Activated B cell treated with CpG ODN at 0.5 μM for 24 hours (primary cell): ENCODE measurements at places on chromosomes 2 and 18.
A peak's percentile ranks its signal among the peaks of the same experiment; 100 is the strongest.

DNA sequence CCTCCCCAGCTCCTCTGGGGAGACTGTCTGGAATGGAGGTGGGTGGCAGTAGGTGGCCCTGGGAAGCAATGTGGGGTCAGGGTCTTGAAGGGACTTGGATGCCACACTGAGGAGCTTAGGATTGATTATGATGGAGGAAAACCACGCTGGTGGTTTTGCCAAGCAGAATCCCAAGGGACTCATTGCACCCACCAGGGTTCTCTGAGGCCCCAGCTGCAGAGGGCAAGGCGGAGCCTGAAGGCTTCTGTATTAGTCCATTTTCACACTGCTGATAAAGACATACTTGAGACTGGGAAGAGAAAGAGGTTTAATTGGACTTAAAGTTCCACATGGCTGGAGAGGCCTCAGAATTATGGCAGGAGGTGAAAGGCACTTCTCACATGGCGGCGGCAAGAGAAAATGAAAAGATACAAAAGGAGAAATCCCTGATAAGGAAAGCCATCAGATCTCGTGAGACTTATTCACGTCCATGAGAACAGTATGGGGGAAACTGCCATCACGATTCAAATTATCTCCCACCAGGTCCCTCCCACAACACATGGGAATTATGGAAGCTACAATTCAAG, 87.2 kb upstream of the YWHAQ start:
- DNase-seq: no peak

GRCh38 chr2:207227062-207227748, 61.5 kb upstream of the KLF7 start:
- no peak for DNase-seq

DNA sequence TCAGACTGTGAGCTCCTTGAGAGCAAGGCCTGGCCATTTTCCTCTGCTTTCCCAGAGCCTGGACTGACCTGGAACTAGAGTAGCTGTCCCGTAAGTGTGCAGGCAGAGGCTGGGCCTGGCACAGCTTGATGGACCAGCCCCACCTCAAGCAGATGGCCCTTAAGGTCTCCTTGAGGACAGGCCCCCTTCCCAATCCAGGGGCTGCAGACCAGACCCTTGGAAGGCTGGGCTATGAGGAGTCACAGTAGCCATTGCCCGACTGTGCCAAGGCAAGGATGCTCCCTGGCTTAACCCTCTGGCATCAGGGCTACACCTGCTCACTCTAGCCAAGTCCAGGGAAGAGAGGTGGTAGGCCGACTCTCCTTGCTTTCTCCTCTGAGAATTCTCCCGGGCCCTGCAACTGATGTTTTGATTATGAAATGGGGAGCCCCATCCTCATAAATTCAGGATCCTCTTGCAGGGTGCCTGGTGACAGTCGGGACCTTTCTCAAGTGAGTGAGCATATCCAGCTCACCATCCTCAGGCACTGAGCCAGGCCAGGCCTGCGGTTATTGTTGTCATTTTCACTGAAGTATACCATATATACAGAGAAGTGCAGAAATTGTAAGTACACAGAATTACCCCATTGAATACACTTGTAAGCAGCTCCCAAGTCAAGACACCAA, 51.7 kb downstream of the DPYSL5 start:
- no peak for DNase-seq

DNA sequence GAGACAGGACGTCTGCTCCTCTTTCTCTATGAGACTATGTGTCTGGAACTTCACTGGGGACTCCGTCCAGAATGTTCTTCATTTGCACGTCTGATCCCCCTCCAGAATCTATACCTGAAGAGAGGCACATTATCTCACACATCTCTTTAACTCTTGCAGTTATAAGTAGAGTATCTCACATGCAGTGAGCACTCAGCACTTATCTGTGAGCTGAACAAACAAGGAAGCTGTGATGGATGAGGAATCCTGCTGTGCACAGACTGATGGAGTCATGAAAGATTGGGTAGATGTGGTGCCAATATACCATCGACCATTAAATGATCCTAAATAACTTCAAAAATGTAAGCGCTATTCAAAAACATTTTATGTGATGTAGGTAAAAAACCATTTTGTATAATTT, 888.3 kb upstream of the CELF4 start:
- DNase-seq: no peak

GRCh38 chr2:17892770-17893534, 14.5 kb downstream of the KCNS3 start:
- DNase-seq: no peak

DNA sequence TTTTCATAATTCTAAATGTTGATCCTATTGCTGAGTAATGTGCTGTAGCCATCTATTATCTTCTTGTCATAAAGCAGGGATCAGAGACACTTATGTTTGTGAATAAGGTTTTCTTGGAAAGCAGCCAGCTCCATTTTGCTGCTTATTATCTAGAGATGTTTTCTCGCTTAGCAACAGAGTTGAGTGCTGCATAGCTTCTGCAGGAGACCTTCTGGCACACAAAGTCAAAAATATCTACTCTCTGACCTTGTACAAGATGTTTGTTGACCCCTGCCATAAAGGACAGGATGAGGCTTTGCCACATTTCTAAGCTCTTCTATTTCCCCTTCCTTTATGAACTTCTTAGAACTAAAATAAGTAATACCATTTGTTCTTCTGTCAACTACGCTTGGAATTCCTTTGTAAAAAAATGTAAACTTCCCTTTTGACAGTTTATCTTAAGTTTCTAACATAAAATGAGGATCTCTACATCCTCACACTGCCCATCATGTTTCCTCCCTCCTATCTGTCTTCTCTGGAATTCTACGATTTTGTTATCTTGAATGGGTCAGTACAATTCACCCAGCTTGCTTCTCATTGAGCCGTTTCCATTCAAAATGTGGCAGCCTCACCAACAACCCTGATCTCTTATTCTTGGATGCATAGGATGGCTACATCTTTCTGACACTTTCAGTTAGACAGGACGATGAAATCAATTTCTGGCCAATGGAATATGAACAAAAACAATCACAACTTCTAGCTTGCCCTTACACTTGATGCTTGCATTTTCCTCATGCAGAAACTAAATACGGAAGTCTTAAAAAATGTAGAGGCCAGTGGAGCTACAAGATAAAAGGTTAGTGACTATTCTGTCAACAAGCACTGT, 1377.0 kb downstream of the SUCLG1 start:
- no peak for DNase-seq

GRCh38 chr2:223797037-223797436, 40.3 kb downstream of the AP1S3 start:
- DNase-seq: no peak

DNA sequence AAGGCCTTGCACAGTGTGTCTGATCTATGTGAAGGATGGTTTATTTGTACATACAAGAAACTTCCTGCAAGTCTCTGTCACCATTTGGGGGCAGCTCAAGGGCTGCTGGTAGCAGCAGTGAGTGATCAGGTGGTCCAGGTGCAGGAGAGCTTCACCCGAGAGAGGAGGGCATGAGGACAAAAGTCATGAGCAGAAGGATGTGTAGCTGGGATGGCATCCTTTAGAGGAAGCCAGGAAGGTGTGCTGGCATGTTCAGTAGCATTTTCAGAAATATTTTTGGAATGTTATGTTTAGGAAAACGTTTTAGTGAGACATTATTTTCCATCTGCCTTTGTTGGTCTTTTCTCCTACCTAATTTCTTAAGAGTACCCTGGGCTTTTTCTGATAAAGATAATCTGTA, 31.9 kb downstream of the VWA3B start:
- no peak for DNase-seq

- no peak for DNase-seq
These were observed 29.6 kb downstream of the STEAP3 start for GRCh38 chr2:119253114-119253702.

DNA sequence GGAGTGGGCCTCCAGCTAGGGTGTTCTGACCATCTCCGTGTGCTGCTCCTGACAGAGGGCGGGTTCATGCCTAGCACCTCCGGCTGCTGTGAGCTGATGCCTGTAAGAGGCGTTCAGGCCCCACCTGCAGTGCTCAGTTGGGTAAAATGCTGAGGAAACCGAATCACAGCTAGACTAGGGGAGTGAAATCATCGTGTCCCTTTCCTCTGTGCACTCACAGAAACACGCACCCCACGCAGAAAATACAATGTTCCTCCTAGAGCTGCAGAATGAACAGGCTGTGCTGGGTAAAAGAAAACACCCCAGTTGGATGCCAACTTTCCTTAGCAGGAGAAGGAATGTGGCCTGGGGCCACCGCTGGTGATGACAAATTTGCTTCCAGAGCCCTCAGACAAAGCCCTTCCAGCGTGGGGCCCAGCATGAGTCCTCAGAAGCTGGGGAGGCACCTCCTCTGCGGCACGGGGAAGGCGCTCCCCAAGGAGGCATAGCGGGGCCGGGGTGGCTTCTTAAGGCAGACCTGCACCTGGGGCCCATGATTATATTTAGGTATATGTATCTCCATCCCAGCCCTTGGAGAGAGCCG, 16.3 kb upstream of the ARHGEF4 start:
- DNase-seq: no peak

GRCh38 chr2:74850496-74851190, 16.7 kb downstream of the HK2 start:
- no peak for DNase-seq

DNA sequence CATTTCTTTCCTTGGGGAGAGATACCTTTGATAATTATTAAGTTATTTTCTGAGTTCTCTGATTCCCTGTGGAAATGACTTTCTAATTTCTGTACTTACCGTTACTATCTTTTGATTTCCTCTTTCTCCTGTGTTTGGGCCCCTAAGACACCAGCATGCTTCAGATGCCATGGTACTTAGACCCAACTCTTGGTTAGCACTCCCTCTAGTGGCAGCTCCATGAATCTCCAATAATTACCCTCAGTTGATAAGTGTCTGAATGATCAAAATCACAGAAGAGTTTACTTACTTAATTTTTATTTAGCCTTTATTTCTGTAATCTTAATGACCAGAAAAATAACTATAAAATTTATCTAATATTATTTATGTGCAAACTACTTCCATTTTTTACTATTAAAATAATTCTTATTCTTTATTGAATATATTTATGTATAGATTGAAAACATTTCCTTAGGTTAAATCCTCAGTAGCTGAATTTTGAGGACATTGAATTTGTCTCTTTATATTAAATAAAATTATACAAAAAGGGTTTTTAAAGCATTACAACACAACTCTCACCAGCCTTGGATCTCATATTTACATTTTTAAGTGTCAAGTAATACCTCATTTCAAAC, 300.4 kb downstream of the KCNS3 start:
- DNase-seq: no peak

- peak; percentile 47 for DNase-seq
These were observed 498 bp downstream of the TGOLN2 start for GRCh38 chr2:85327160-85327821.

DNA sequence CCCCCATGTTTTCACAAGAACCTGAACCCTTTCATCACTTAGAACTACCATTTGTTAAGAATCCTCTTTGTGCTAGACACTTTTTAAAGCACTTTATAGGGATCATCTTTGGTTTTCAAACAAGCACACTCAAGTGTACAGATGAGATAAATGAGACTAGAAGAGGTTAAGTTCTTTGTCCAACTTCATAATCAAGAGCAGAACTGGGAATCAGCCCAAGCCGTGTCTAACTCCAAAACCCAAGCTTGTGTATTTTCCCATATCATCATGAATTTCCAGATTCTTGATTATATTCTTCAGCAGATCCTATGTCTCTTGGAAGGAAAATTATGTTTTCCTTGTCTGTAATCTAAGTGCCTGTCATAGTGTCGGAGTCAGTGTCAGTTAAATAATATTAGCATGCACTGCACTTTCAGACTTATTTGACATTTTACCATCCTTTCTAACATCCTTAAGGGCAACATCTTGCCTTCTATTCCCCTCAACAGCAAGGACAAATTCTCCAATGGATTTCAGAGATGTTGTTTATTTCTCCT, 123.0 kb upstream of the SETBP1 start:
- no peak for DNase-seq

DNA sequence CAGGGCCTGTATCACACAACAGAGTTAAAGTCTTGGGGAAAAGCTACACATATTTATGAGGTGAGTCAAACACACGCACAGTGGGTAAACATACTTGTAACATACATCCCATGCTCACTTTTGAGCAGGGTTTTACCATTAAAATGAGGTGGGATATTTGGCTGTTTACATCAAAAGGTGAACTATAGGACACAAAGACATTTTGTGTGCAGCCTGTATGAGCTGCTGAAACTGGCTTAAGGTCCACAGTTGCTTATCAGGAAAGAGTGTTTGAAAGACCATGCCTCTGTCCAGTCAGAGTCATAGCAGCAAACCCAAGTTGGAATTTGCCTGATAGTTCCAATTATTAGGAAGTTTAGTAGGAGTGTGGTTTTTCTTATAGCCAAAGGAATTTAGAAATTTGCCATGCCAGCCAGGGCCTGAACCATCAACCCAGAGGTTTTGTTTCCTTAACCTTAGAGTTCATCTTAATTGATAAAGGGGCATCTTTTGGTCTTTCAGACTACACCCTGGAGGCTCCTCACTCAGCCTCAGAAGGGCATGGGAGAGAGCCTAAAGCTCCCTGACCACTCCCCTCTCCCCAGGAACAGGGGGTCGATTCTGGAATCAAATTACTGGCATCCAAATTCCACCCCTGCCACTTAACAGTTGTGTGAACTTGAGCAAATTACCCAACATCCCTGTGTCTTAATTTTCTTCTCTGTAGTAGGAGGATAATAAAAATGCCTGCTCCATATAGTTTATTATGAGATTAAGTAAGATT, 29.9 kb upstream of the L3MBTL4 start:
- no peak for DNase-seq

GRCh38 chr2:47687856-47688255, 95.1 kb upstream of the MSH6 start:
- no peak for DNase-seq

- DNase-seq: no peak
These were observed 27.5 kb downstream of the TMEM178A start for GRCh38 chr2:39693245-39693644.

- no peak for DNase-seq
These were observed 2.4 kb upstream of the ARHGEF4 start for GRCh38 chr2:130834091-130834930.

DNA sequence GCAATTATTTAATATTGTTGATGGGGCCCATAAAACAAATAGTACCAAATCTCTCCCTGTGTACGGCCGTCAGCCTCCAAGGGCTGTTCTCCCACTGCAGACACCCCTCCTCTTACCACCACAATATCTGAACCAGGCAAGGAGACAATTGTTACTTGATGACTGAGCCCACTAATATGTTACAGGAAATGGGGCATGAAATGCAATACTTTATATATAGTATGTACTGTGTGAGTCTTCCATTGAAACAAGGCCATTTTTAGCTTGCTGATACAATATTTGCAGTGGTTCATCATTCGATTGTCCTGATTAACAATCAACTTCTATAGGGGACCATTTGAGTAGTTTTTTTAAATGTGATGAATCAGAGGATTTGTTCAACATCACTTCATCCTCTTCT, 307.3 kb downstream of the GBX2 start:
- no peak for DNase-seq

- DNase-seq: no peak
These were observed 1.0 kb downstream of the ALKAL2 start for GRCh38 chr2:286774-287392.
